ENCODE measurements at places on chromosomes 1 and 21. TPM values are rescaled to one million over a fixed set of nuclear protein-coding genes. Genes with fewer than 3 reads are reported as not detected.

DNA sequence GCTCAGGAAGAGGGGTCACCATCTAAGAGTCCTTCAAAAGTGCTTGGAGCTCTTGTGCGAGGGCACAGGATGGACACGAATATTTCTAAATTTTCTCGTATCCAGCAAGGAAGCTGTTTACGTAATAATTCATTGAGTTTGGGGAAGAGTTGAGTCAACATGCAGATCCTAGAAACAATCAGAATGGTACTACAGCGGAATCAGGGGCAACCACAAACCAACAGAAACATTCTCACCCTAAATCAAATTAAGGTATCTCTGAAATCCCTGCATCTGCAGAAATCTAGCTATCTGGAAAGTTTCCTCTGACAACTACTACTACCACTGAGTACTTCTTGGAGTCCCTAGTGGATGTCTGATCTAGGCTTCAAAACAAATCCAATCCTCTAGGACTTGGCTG lies 352.4 kb downstream of the LTN1 start:
- DNase-seq: no peak

- DNase-seq: no peak
Measured at GRCh38 chr1:186849271-186849671, 20.5 kb downstream of the PLA2G4A start.

SPRR2A gene
- total RNA-seq: 0.82 TPM

GRCh38 chr1:180152588-180152987 lies 2.1 kb upstream of the QSOX1 start:
- no peak for DNase-seq

- DNase-seq: no peak
Measured at GRCh38 chr21:25396135-25396711, 211.1 kb downstream of the MRPL39 start.

DNA sequence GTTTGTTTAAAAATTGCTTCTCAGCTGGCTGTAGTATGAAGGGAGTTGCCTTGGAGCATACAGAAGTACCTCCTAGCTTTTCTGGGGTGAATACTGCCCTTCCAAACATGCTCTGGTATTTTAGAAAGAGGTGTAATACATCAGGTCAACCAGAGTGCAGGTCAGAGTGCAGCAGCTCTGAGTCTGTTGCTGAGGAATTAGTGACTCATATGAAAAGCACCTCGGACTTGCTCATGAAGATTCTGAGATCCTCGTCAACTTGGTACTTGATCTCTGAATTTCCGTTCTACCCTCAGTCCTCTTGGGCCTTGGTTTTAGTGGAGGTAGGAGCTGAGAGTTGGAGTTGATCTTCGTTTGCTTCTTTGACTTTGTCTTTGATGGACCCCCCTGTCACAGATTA lies 67.3 kb downstream of the NOS1AP start:
- no peak for DNase-seq

DNA sequence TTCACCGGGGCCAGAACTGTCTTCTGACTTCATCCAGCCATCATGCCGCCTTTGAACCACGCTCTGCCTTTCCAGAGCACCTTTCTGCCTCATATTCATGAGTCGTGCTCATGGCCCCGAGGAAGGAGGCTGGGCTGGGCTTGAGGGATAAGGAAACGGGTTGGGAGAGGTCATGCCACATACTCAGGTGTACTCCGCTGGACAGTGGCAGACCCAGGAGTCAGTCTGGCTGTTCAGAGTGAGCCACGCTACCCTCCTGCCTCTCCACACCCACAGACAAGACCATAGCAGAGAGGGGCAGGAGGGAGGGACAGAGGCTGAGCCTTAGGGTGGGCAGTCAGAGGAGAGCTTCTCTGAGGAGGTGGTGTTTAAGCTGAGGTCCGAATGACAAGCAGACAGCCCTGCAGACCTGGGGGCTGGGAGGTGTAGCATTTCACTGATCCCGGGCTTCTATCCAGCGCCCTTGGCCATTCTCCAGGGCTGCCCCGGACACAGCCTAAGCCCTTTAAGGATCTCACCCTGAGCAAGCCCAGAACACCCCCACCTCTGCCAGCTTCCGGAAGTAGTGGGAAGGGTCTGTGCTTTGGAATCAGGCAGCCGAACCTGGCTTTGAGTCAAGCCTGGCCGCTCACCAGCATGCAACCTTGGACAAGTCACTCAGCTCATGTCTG lies 102.3 kb downstream of the LACTBL1 start:
- peak; percentile 31 for DNase-seq

TCP10L gene
- total RNA-seq: 0.71 TPM

DNA sequence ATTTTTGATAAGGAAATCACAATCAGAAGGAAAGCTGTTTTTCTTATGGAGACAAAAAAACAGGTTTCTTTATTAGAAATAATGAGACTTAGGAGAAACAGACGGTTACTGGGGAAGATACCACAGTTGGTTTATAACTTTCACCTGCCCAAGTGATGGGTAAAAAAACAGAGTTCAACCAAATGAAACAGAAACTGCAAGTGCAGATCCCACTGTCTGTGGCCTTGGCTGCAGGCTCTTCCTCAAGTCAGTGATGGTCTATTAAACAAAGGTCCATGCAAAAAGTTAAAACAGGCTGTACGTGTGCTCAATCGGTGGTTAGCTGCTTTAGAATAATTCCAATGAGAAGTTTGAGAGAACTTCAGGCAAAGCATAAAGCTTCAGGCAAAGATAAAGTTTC lies 112.1 kb upstream of the NEGR1 start:
- DNase-seq: no peak

- DNase-seq: no peak
Measured at GRCh38 chr1:16972189-16972895, 8.1 kb downstream of the MFAP2 start.
